CD8-positive, alpha-beta T cell (primary cell): ENCODE measurements at places on chromosomes 11 and 22.
A peak's percentile ranks its signal among the peaks of the same experiment; 100 is the strongest.

DNA sequence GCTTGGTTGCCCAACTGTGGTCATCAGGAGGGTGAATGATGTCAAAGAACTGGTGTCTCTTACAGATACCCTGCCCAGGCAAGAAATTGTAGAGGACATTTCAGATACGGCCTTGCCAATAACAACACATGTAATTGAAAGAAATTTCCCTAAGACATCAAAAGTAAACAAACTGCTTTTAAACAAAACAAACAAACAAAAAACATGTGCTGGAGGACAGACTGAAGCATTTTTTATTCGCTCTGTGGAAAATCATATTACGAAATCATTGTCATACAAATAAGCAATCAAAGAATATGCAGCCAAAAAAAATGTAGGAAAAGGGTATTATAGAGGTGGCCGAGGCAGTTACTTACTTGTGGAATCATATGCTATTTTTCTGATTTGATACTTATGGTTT is 52.1 kb upstream of the MYEOV start:
- DNase-seq, result no peak

GRCh38 chr22:37933711-37934376 is 19.6 kb downstream of the C22orf23 start:
- peak; percentile 83 for DNase-seq

DNA sequence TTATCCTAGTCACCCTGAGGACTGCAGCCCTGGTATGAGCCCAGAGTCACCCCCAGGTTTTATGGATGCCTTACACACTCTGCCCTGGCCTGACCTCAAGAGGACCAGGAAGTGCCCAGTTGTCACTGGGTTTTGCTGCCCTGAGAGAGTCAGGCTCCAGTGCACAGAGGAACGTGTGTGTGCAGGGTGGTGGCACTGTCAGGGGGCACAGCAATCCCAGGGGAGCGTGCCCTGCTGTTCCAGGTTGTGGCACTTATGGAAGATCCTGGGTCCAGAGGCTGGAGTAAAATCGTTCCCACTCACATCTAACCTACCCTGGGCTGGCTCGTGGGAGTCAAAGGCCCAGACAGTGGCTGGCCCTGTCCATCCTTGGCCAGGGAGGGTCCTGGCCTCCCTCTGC is 7.6 kb downstream of the APOBEC3A start:
- DNase-seq, result no peak

- DNase-seq, result no peak
Measured at GRCh38 chr11:66437979-66438503, 607 bp downstream of the MRPL11 start.

- DNase-seq, result no peak
Measured at GRCh38 chr11:42631220-42631843, 680.5 kb upstream of the API5 start.

DNA sequence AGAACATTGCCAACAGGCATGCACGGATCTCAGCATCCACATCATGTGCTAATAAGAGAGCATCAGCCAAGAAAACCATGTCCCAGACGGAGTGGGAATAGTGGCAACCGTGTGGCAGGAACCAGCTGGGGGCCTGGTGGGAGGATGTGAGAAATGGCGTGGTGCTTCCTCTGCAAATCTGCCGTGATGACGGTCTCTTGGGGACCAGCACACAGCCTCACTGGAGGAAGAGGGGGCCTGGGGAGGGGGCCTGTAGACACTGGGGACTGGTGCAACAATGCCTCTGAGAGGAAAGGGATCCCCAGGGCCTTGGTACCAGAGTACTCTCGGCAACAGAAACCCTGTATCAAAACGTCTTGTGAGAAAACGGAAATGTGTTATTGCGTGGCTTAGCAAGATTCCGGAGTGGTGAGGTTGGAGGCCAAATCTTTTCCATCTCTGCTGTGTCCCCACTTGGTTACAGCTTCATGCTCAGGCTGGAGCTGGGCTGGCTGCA is 154.3 kb upstream of the TBCEL start:
- DNase-seq, result no peak

- no peak for DNase-seq
Measured at GRCh38 chr11:112617098-112617425, 344.2 kb upstream of the NCAM1 start.
